Prostate gland (tissue), 2 donors: ENCODE measurements at places on chromosomes 5 and 9.

DNA sequence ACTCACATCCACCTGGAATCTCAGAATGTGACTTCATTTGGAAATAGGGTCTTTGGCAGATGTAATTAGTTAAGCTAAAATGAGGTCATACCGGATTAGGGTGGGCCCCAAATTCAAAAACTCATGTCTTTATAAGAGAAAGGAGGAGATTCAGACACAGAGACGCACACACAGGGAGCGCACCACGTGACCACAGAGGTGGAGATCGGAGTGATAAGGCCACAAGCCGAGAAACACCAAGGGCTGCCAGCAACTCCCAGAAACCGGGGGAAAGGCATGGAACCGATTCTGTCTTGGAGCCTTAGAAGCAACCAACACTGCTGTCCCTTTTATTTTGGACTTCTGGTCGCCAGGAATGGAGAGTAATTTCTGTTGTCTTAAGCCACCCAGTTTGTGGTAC, 31.8 kb upstream of the LMX1B start:
- DNase-seq: no peak

- DNase-seq: no peak
These were observed 49.7 kb upstream of the AKNA start for GRCh38 chr9:114437401-114437893.

DNA sequence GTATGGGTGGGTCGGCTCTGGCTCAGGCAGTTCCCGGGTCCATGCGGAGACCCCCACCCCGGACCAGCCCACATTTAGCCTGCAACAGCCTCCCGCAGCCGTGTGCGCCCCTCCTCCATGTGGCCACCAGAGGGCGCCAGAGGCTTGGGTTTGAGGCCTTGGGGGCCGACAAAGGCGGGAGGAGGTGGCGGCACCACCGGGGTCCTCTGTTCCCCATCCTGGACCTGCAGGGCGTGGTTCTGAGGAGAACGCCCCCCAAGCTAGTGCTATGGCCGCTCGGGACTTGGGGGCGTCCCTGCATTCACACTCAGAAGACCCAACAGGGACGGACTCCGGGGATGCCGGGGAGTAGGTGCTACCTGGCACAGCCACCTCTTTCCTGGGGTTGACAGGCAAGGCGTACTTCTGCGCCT, 16.5 kb downstream of the ASS1 start:
- DNase-seq: peak; percentile 28

- no peak for DNase-seq
These were observed 399.0 kb upstream of the BRINP1 start for GRCh38 chr9:119768266-119768665.

DNA sequence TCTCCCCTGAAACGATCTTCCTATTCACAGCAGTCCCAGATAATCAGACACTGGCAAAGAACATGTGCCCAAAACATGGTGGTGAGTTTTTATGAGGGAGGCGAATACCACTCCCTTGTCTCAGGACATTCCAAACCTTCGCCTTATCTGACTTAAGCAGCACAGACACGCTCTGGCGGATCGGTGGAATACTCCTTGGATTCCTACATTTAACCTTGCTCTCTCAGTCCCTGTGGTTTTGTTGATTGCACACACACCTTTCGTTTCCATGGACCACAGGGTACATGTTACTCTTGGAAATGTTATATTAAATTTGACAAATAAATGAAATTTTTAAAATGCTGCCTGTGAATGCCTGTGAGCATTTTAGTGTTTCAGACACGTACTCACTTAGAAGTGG, 87.8 kb upstream of the CPEB4 start:
- no peak for DNase-seq

GRCh38 chr5:42396111-42396510, 27.1 kb upstream of the GHR start:
- DNase-seq: no peak

GRCh38 chr5:66898241-66898995, 298.2 kb downstream of the CD180 start:
- DNase-seq: no peak

DNA sequence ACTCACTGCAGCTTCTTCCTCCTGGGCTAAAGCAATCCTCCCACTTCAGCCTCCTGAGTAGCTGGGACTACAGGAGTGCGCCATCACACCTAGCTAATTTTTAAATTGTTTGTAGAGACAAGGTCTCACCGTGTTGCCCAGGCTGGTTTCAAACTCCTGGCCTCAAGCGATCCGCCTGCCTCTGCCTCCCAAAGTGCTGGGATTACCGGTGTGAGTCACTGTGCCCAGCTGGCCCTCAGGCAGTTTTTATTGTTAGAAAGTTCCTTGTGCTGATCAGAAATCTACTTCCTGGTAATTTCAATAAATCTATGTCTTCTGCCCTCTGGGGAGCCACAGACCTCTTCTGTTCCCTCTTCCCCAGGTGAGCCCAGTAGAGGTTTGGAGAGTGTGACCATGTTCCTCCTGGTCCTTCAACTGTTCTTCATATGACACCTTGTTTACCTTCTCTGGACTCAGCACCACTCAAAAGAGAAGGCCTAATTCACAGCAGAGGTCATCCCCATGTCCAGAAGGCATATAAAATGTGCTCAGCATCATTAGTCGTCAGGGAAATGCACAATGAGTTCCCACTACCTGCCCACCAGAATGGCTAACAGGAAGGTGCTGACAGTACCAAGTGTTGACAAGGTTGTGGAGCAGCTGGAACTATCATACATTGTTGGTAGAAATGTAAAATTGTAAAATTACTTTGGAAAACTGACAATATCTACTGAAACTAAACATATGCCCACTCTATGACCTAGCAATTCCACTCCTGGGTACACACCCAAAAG, 10.4 kb downstream of the TMOD1 start:
- DNase-seq: no peak

DNA sequence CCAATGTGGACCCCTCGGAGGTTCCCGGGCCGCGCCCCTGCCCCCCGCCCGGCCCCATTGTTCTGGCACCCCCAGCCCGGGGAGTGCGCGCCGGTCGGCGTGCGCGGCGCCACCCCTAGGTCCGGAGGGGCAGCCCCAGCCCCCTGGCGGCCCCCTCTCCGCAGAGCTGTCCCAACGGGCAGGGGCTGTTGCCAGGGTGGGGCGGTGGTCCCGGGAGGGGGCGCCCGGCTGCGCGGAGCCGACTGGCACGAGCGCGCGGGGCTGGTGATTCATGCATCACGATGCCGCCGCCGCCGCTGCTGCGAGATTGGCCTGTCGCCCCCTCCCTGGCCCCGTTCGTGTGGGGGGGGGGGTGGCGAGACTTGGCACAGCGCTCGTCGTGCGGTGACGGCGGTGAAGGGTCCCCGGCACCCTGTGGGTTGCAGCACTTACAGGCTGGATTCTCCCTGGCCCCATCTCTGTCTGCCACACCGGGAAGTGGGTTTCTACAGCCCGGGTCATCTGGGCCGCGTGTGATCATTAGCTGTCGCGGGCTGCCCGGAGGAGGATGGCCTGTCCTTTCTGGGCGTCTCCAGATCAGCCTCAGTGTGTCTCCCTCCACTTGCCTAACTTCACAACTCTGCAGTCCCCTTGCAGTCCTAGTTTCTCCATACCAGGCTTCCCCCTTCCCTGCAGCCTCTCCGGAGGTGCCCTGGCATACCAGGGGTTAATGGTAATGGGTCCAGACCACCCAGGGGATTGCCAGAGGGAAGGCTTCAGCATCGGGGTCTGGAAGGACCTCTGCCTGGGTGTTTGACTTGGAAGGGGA, 858 bp downstream of the NCS1 start:
- no peak for DNase-seq

- no peak for DNase-seq
These were observed 527.0 kb upstream of the TUSC1 start for GRCh38 chr9:26205261-26205660.

GRCh38 chr5:81819556-81820317, 68.8 kb upstream of the SSBP2 start:
- DNase-seq: no peak

- peak; percentile 82 for DNase-seq
These were observed 303.2 kb downstream of the ACTL7B start for GRCh38 chr9:108552459-108553040.

DNA sequence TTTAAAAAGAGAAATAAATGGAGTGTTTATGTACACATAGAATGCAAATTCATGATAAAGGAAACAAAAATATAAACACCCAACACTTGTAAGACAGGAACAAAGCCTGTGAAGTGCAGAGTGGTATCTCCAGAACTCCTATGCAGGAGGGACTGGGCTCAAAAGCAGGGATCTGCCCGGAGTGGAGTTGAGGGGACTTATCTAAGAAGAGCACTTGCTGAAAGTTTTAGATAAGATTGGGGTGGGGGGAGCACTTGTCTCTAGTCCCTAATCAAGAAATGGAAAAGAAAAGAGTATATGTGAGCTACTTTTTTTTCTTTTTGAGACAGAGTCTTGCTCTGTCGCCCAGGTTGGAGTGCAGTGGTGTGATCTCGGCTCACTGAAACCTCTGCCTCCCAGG, 840.4 kb downstream of the MAT2B start:
- no peak for DNase-seq
